Stimulated activated naive B cell treated with anti-CD40 and anti-IgM and Interleukin-4, amounts not matched to agents 10 μg/mL and 1 μg/mL and 100 μg/mL, for 72 hours (primary cell): ENCODE measurements at places on chromosomes 1 and 21.

DNA sequence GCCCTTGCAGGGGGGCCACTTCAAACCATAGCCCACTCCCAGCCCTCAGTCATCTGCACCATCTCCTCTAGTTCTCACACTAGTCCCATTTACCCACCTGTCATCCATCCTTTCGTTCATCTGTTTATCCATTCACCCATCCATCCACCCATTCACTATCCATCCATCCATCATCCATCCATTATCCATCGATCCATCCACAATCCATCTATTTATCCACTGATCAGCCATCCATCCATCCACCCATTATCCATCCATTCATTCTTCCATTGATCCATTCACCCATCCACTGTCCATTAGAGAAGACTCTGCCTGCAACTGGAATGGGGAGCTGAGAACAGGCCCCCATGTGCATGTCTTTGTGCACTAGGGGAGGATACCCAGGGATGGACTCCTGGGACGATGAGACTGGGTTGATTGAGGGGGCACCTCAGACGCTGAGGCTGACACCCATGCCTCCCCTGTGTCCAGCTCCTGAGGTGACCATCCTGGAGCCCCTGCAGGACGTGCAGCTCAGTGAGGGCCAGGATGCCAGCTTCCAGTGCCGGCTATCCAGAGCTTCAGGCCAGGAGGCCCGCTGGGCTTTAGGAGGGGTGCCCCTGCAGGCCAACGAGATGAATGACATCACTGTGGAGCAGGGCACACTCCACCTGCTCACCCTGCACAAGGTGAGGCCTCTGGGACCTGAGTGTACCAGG lies 97.9 kb downstream of the TRIM11 start:
- H3K4me1 ChIP-seq: no peaks in the 10 kb centered on the region
- H3K27me3 ChIP-seq: no peaks in the 10 kb centered on the region
- H3K4me3 ChIP-seq: no peak overlapping the region
- H3K27ac ChIP-seq: no peak overlapping the region
- peaks cover 8% of the 10 kb centered on the region for H3K36me3 ChIP-seq
- no peak for DNase-seq

DNA sequence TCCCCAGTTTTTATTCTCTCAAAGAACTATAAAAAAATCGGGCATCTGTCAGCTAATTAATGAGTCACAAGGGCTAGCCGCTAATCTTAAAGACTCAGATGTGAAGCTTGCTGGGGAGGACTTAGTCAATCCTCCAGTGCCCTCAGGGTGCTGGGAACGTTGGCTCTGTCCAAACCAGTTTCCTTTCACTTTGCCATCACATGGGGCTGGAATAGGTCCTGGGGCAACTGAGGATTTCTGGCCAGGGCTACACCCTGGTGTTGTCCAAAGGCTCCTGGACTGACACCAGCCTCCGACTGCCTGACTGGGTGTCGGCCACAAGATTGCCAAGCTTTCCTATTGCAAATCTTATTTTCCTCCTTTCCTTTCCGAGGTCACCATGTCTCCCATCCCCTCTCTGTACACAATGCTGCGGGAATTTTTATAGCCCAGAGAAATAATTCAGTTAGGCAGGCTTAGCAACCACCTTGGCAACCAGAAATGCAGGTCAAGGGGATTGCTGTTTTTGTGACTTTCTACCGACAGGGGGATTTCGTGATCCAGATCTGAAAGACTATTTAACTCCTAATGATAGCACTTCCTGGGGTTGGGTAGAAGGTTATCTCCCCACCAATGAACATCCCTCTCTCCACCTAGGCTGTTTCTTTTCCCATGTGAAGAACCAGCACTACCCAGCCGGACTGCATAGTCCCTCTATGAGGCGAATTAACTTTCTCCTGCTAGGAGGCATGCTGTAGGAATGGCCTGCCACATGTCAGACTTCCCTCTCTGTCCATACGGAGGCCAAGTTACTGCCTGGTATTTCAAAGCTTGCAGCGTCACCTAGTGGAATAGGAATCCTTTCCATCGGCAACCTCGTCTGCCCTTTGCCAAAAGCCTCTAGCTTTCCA lies 29.9 kb upstream of the CTBS start:
- peaks cover 7% of the 10 kb centered on the region for H3K27me3 ChIP-seq
- H3K4me3 ChIP-seq: no peak overlapping the region
- no peak overlapping the region for H3K27ac ChIP-seq
- peaks cover 33% of the 10 kb centered on the region for H3K36me3 ChIP-seq
- peaks cover 10% of the 10 kb centered on the region for H3K4me1 ChIP-seq
- DNase-seq: no peak

- no peak overlapping the region for H3K4me3 ChIP-seq
- no peaks in the 10 kb centered on the region for H3K27me3 ChIP-seq
- DNase-seq: no peak
- no peak overlapping the region for H3K27ac ChIP-seq
- no peaks in the 10 kb centered on the region for H3K36me3 ChIP-seq
These were observed 319.4 kb upstream of the NFIA start for GRCh38 chr1:60762911-60763310.

GRCh38 chr1:246012341-246012740 lies 494.7 kb downstream of the SMYD3 start:
- no peak overlapping the region for H3K4me3 ChIP-seq
- H3K27me3 ChIP-seq: no peaks in the 10 kb centered on the region
- H3K36me3 ChIP-seq: no peaks in the 10 kb centered on the region
- H3K27ac ChIP-seq: no peak overlapping the region
- DNase-seq: no peak

- no peak for DNase-seq
- H3K27me3 ChIP-seq: no peaks in the 10 kb centered on the region
- H3K36me3 ChIP-seq: peaks cover 29% of the 10 kb centered on the region
- H3K27ac ChIP-seq: peak overlapping the region; percentile 97
- H3K4me3 ChIP-seq: peak overlapping the region; percentile 97
These were observed 30.3 kb downstream of the TEX35 start for GRCh38 chr1:178543290-178543607.

DNA sequence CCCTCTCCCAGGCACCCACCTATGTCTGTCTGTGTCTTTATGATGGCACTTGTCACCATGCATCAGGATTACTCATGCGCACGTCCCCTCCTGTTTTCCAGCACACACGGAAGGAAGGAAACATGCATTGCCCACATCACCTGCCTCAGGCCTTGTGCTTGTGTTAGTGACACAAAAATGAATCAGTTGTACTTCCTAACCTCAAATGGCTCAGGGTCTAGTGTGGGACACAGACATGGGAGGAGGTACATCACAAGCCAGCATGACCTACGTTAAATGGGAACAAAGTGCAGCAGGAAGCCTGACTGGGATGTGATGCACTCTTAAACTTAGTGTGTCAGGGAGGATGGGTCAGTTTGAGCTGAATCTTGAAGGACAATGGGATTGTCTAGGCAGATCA lies 126.7 kb downstream of the TRABD2B start:
- no peak for DNase-seq
- H3K4me3 ChIP-seq: no peak overlapping the region
- no peaks in the 10 kb centered on the region for H3K36me3 ChIP-seq
- H3K4me1 ChIP-seq: no peaks in the 10 kb centered on the region
- H3K27me3 ChIP-seq: peaks cover 9% of the 10 kb centered on the region

DNA sequence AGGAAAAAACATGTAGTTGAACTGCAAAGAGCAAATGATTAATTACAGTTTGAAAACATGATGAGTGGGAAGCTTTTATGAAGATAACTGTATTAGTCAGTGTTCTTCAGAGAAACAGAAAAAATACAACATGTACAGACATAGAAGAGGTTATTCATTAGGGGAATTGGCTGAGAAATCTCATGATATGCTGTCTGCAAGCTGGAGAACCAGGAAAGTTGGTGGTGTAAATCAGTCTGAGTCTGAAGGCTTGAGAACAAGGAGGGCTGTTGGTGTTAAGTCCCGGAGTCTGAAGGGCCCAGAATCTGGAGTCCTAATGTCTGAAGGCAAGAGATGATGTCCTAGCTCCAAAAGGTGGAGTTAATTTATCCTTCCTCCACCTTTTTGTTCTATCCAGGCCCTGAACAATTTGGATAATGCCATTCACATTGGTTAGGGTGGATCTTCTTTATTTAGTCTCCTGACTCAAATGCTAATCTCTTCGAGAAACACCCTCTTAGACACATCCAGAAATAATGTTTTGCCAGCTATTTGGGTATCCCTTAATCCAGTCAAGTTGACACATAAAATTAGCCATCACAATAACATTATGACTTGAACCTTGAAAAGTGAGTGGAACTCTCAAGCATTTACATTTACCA lies 672.9 kb upstream of the PTBP2 start:
- H3K36me3 ChIP-seq: no peaks in the 10 kb centered on the region
- H3K27ac ChIP-seq: no peak overlapping the region
- no peaks in the 10 kb centered on the region for H3K27me3 ChIP-seq
- DNase-seq: no peak

DNA sequence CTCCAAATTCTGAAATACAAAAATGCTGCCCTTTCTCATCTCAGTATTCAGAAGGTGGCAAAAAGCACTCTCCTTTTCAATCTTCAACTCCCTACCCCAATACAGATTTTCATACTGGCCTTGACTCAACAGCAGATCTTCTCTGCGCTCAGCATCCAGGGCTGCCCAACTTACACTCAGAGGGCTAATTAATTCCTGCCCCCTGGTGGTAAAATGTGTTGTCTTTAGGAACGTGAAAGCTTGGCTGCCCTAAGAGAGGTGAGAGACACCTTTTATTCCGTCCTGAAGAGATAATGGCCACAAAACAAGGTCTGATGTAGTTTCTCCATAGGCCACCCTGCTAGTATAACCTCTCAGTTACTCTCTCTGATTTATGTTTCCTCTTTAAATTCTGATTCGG lies 25.0 kb downstream of the KRTAP24-1 start:
- no peak overlapping the region for H3K4me3 ChIP-seq
- no peaks in the 10 kb centered on the region for H3K36me3 ChIP-seq
- no peak overlapping the region for H3K27ac ChIP-seq
- DNase-seq: no peak

GRCh38 chr1:56868761-56869160 lies 14.2 kb downstream of the C8A start:
- no peaks in the 10 kb centered on the region for H3K36me3 ChIP-seq
- H3K4me1 ChIP-seq: no peaks in the 10 kb centered on the region
- no peak for DNase-seq
- no peak overlapping the region for H3K4me3 ChIP-seq
- no peak overlapping the region for H3K27ac ChIP-seq

DNA sequence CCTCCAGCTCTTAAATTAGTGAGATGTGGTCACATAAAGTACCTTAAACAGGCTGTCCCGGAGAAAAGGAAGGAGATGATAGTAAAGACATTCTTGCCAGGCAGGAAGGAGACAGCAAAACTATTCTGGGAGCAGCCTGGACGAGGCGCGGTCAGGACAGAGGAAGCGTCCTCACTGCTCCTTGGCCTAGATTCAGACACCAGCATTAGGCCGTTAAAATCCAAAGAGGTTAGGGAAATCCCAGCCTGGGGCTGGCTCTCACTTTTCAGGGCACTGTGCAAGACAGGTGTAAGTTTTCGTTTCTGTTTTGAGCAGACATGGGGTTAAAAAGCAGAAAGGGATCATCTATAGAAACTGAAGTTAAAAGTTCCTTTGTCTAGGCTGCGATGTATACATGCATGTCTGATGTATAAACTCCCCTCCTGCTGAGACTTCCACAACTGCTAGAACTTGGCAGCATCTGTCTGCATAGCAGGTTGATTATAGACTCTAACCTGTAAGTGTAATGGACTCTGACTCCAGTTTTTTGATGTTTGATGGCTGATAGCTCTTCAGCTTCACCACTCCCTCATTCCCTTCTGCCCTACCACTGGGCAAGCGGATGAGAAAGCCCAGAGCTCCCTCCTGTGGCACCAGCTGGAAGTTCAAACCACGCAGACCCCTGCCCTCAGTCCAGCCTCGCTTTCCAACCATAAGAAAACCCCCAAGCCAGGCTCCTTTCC lies 21.5 kb downstream of the STPG1 start:
- peak; percentile 50 for DNase-seq
- H3K27ac ChIP-seq: peak overlapping the region; percentile 96
- H3K36me3 ChIP-seq: peaks cover 1% of the 10 kb centered on the region
- H3K4me3 ChIP-seq: peak overlapping the region; percentile 82

GRCh38 chr1:76832521-76832920 lies 34.8 kb upstream of the ST6GALNAC5 start:
- H3K4me1 ChIP-seq: no peaks in the 10 kb centered on the region
- no peaks in the 10 kb centered on the region for H3K27me3 ChIP-seq
- H3K36me3 ChIP-seq: no peaks in the 10 kb centered on the region
- no peak overlapping the region for H3K27ac ChIP-seq
- no peak overlapping the region for H3K4me3 ChIP-seq
- no peak for DNase-seq

DNA sequence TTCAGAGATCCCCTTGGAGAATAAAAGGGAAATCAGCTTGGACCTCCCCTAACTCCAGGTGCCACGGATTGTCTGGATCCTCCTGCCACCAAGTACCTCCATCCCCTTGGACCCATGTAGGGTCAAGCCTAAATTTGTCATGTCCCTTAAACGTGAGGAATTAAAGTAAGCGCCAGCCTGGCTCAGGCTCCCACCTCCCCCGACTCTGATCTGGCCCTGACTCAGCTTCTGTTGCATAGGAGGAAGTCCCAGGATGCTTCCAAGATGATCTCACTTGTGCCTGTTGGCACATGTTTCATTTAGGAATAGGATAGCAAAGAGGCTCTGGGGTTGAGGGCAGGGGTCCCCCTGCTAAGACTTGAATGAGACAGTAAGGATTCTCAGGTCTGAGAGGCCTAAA lies 231.9 kb upstream of the JUN start:
- H3K4me1 ChIP-seq: peaks cover 68% of the 10 kb centered on the region
- peak overlapping the region; percentile 74 for H3K27ac ChIP-seq
- no peaks in the 10 kb centered on the region for H3K36me3 ChIP-seq
- no peak overlapping the region for H3K4me3 ChIP-seq
- no peak for DNase-seq

DNA sequence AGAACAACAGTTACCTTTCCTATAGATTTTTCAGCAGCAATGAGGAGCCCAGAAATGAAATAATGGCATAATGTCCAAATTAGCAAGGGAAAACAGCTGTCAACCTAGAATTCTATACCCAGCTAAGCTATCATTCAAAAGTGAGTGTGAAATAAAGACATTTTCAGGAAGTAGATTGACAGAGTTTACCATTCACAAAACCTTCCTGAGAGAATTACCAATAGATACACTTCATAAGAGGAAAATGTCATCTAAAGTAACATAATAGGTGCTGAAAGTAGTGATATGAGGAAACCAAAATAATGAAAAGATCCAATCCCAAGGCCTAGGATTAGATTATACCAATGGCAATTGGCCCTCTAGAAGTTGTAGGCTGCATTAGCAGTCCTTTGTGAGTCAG lies 34.6 kb downstream of the OBSCN start:
- no peak overlapping the region for H3K4me3 ChIP-seq
- H3K27ac ChIP-seq: no peak overlapping the region
- H3K36me3 ChIP-seq: peaks cover 87% of the 10 kb centered on the region

DNA sequence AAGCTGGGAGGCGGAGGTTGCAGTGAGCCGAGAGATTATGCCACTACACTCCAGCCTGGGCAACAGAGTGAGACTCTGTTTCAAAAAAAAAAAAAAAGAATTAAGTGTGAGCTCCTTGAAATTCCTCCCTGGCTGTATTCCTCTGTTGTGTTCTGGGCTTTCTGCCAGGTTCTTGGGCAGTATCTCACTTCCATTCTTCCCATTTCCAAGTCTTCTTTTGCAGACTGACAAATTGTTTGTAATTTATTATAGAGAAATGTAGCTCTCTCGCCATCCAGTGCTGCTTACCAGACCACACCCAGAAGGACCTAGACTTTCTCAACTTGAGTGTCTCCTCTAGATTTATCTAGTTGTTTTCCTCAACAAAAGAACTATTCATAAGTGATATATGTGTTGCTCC lies 105.0 kb upstream of the ADGRL2 start:
- DNase-seq: no peak
- no peaks in the 10 kb centered on the region for H3K36me3 ChIP-seq
- no peak overlapping the region for H3K4me3 ChIP-seq
- H3K4me1 ChIP-seq: no peaks in the 10 kb centered on the region
- H3K27me3 ChIP-seq: no peaks in the 10 kb centered on the region
- H3K27ac ChIP-seq: no peak overlapping the region
